T-helper 17 cell (primary cell): ENCODE measurements at places on chromosomes 4 and X.

GRCh38 chr4:165635381-165635780, 237.7 kb upstream of the TLL1 start:
- no peak for DNase-seq

DNA sequence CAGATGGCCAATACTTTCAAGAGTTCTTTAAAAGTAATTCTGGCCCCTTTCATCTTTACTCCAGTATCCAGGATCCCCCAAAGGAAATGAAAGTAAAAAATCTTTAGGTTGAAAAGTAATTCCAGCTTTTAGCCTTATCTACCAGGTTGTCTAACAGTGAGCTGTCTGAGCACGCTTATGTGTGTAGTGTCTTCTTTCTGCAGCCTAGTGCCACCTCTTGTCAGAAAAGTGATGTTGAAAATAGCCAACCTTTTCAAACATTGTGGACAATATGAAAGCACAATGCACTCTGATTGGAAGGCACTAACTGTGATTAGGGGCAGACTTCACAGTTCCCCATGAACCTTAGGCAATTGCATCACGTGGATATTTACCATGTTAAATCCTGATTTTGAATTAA, 92.1 kb downstream of the RELL1 start:
- DNase-seq = no peak

- no peak for DNase-seq
Observed at GRCh38 chrX:34956916-34957315, 14.3 kb downstream of the FAM47B start.

GRCh38 chr4:78936989-78937388, 2.2 kb downstream of the PAQR3 start:
- no peak for DNase-seq

DNA sequence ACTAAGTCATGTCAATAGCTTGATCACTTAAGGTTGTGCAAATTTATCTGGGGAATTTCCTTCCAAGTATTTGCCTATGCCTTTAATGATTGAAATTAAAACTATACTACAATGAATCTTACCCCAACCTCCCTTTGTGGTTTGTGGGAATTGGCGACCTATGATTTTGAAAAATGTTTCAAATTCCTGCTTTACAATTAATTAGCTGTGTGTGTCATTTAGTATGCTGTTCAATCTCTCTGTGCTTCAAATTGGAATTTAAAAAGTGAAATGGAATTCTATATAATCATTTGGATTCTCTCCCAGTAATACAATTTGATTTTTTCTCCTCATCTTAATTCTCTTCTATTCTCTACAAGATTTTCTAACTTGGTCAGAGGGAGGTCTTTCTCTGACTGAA, 2319.5 kb downstream of the ARAP2 start:
- no peak for DNase-seq

DNA sequence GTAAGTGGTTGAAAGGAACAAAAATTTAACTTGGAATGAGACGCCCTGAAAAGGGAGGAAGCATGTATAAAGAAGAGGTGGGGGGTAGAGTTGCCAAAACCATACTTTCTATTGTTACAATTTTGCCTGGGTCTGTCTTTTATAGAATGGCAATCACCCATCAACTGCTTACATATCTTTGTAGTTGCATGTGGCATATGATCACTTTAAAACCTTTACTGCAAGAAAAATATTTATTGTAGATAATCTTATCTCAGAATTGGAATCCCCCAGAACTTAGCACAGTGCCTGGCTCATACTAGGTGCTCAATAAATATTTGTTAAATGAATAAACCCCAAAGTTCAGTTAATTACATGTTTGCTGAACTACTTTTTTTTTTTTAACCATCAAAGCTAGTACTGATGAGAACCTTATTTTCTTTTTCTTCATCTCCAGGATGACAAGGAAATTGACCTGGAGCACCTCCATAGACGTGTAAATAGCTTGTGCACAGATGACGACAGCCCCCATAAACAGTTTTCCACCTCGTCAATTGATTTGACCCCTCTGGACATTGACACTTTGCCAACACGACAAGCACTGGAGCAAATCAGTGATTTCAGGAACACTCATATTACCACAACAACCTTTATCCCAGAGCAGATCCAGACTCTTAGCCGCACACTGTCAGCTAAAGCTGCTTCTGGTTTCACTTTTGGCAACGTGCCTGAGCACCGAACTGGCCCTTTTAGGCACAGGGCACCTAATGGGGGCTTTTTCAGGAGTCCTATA, 56.7 kb upstream of the ATOH1 start:
- DNase-seq = no peak

DNA sequence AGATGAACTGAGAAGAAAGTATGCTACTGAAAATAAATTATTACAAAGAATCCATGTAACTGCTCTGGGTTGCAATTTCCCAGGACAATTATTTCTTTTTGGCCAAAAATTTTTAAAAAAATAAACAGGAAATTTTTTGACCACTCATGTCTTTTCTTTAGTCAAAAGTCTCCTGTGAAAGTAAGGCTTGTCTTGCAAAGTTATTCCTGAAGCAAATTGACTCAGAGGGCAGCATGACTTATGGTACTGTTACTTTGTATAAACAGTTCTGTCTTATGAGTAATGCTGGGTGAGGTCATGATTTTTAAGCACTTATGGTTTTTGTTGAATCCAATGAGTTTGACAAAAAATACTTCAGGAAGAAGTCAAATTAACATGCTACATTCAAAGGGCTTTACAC, 292.8 kb upstream of the ARSJ start:
- no peak for DNase-seq

DNA sequence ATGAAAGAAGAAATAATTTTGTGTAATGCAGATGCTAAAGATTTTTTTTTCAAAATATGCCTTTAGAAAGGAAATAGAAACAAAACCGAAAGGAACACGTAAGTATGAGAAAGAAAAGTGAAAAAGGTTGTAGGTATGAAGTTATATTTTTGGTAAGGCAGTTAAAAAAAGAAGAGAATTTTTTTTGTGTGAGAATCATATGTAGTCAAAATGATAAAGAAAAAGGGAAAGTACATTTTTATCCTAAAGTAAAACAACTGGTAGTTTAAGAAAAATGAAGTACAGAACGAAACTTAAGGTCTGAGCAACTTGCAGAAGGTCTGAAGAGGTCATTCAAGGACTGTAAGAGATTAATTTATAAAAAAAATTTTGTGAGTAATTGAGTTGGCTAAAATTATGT, 164.0 kb upstream of the TRAM1L1 start:
- DNase-seq = no peak

GRCh38 chr4:78971326-78971725, 32.1 kb upstream of the PAQR3 start:
- DNase-seq = no peak

GRCh38 chr4:181529537-181529936, 713.7 kb upstream of the TENM3 start:
- DNase-seq = no peak
